ENCODE measurements at places on chromosomes 4 and X.

DNA sequence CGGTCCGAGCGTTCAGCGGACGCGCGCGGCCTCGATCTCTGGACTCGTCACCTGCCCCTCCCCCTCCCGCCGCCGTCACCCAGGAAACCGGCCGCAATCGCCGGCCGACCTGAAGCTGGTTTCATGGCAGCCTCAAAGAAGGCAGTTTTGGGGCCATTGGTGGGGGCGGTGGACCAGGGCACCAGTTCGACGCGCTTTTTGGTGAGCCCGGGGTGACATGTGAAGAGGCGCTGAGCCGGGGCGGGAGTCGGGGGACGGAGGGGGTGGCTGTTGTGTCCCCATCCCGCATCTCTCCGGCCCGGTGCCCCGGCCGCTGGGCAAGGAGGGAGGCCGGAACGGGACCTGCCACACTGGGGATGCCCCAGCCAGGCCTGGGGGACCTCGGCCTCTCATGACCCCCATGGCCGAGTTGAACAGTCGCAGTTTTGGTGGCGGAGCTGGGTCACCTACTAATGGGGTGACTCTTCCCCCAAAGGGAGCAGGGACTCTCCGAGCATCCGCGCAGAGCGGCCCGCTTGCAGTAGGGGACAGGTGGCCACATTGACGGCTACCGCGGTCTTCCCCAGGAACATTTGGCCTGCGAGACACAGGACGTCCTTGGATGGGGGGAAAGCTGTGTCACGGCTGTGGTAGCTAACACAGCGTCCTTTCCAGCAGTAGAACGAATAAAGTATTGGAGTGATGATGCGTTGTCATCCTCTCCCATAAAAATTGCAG is at the start of gene GK:
TSS of gene GK (plus strand) at position 9 of the 717 bp plus-strand sequence. CDS start at position 124, 115 bp downstream.
- no peak for DNase-seq

GRCh38 chrX:40976981-40977380 is 108.3 kb upstream of the USP9X start:
- DNase-seq = no peak

- no peak for DNase-seq
Measured at GRCh38 chrX:38079463-38079862, 73.1 kb downstream of the SYTL5 start.

GRCh38 chrX:39857780-39858179 is 240.0 kb downstream of the BCOR start:
- DNase-seq = no peak

GRCh38 chr4:56128213-56128612 is 179.5 kb downstream of the CEP135 start:
- no peak for DNase-seq

DNA sequence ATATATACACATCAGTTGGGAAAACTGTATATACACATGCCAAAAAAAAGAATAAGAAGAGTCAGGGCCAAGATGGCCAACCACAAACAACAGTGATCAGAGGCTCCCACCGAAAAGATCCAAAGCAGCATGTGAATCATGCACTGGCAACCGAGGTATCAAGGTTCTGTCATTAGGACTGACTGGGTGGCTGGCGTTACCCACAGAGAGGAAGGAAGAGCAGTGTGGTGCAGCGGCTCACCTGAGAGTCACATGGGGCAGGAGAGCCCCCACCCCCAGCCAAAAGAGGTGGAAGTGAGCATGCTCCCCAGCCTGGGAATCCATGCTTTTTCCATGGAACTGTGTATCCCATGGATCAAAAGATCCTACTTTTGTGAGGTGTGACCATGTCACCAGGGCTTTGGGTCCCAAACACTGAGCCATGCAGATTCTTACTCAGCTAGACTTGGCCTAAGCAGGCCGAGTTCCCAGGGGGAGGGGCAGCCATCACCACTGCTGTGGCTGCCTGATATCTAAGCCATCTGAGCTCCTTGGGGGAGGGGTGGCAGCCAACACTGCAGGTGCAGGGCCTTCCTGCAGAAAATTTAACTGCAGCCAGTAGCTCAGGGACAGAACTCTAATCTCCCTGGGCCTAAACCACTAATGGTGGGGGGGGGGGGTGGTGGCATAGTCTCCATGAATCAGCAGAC is 52.8 kb downstream of the P2RY10 start:
- no peak for DNase-seq

- no peak for DNase-seq
Measured at GRCh38 chr4:127586922-127587571, 45.7 kb upstream of the INTU start.

GRCh38 chr4:56728512-56728911 is 47.4 kb upstream of the HOPX start:
- no peak for DNase-seq

DNA sequence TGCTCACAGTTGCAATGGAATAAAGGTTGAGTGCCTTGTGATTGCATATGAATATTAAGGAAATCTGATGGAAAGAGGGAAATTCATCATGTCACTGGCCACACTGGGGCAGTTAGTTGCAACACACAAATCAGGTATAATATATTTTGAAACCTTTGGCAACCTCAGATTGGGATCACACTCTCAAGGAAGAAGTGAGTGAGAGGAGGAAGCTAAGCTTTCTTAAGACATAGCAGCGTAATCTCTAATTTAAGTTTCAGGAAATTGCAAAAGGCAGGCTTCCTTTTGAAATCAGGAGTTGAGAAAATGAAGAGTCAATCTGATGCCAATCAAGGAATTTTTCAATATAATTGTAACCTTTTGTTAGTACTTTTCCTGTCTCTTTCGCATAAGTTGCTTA is 12.3 kb upstream of the CLTRN start:
- DNase-seq = no peak

GRCh38 chrX:10531927-10532326 is 88.5 kb downstream of the MID1 start:
- DNase-seq = no peak

- no peak for DNase-seq
Measured at GRCh38 chr4:39469429-39470077, 10.7 kb downstream of the LIAS start.

DNA sequence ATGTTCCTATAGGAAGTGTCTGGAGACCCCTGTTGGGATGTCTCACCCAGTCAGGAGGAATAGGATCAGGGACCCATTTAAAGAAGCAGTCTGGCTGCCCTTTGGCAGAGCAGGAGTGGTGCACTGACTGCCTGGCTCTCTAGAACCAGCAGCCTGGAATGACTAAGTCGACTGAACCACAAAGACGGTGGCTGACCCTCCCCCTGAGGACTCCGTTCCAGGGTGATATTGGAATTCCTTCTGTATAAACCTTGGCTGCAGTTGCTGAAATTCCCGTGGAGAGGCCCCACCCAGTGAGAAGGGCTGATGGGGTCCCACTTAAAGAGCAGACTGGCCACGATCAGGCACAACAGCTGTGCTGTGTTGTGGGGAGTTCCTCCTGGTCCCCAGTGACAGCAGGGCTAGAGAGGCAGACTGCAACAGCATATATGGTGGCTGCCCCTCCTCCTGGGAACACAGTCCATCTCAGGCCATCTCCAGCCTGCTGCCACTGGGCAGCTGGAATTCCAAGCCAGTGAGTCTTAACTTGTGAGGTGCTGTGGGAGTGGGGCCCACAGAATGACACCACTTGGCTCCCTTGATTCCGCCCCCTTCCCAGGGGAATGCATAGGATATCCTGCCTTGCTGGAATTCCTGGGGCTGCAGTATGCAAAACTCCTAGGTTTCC is 41.8 kb upstream of the RLIM start:
- no peak for DNase-seq

- no peak for DNase-seq
Measured at GRCh38 chr4:123068081-123068480, 145.7 kb upstream of the NUDT6 start.

DNA sequence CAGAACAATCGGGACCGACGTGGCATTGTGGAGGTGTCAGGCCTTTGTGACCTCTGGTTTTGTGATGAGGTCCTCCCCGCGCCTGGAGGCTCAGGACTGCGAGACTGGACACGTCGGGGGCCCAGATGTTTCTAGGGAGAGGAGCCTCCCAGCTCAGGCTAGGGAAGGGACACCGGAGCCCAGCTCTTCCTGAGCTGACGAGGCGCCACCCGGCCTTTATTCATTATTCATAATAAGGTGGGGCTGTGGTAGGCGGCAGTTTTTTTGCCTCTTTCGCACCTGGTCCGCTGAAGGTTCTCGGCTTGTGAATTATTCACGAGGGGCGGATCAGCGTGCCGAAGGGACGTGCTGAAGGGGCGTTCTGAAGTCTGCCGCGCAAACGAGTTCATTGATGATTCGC is 2.3 kb upstream of the UBA1 start:
- DNase-seq = peak; percentile 26

DNA sequence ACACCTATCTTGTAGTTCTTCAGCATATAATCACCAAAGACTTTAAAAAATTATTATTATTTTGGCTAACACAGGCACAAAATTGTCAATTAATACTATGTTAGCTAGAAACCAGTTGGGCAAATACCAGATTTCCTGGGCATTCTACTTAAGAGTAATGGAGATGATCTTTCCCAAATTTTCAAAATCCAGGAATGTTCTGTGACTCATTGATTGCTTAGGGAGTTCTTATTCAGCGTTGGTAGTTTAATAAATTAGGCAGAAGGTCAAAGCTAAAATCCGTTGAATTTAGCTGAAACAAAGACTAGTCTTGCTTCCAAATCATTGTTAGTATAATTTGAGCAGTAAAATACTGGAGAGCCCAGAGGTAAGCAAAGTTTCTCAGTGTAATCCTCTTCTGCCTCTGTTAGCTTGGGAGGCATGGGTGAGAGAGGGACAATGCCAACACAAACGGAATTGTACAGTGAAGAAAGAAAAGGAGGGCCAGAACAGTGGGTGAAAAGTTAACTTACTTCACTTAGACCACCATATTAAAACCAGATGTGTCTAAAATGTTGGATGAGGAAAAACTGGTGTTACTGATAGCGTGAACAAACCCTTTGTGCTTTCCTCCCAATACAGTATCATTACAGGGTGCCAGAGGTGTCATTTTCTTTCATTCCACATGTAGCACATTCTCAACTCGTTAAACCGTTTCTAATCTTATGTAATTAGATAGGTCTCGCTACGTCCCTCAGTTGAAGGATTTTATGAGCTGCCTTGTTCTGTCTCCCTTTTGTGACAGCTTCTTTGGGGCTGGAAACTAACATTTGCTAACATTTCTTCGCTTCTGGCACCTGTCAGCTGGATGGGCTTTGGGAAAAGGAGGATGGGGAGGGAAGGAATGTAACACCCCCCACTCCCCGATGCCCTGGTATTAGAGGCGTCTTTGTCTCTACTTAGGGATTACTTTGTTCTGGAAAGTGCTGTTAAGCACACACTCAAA is 87.4 kb upstream of the CITED1 start:
- no peak for DNase-seq

GRCh38 chr4:164872481-164872880 is 4.5 kb upstream of the APELA start:
- DNase-seq = no peak

- no peak for DNase-seq
Measured at GRCh38 chr4:89598602-89599001, 238.4 kb downstream of the SNCA start.

DNA sequence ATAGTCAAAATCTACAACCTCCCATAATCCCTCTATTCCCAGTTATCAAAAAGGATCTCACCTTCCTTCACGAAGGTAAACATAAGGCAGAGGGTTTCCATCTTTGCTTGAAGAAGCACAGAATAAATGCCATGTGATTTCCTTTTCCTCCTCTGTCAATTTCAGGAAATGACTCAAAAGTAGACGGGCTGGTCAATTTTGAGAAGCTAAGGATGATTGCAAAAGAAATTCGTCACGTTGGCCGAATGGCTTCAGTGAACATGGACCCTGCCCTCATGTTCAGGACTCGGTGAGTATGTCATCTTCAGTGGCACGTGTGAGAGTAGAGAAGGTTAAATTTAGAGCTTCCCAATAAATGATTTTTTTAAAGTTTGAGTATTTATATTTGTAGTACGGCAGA is 240.2 kb downstream of the RAPGEF2 start:
- DNase-seq = no peak

- DNase-seq = no peak
Measured at GRCh38 chr4:133855001-133855400, 346.6 kb downstream of the PABPC4L start.

Measured in activated CD8-positive, alpha-beta memory T cell treated with anti-CD3 and anti-CD28 coated beads for 4 hours (primary cell).